ENCODE measurements at places on chromosomes 7 and 10.

DNA sequence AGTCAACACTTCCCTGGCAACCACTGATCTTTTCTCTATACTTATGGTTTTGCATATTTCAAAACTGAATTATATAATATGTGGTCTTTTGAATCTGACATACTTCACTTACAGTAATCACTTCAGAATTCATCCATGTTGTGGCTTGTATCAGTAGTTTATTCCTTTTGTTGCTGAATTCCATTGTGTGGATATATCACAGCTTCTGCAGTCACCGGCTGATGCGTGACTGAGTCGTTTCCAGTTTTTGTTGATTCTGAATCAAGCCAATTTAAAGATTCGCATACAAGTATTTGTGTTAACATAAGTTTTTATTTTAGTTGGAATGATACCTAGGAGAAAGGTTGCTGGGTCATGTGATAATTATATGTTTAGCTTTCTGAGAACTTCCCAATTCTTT is 672.5 kb upstream of the ANKRD30A start:
- no peak for DNase-seq

DNA sequence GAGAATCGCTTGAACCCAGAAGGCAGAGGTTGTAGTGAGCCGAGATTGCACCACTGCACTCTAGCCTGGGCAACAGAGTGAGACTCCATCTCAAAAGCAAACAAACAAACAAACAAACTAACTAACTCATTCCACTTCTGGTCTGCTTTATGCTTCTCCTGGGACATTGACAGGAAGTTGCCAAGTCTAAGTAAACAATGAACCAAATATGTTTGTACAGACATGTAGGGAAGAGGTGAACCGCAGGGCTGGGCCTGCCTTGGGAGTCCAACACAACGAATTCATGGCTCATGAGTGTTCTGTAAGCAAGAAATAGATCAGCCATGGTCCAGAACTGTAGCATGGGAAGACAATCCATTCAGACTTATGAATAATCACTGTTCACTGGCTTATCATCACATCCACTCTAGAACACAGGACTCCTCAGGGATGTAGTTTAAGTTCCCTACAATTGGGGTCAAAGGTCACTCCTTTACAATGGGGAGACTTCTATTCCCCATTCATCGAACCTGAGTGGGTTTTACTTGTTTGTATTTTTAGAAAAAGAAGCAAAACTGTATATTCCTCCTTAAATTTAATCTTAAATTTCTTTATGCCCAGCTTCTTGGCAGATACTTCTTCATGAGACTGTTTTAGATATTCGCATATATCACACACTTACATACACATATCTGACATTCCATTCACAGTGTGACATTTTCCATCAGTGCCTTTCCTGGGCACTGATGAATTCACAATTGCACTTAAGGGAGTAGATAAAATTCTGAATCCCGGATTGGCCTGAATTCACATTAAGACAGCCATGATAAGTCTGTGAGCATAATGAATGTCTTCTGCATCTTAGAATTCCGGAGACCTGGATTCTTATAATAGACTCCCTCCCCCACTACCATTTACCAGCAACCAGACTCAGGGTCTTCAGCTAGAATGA is 159.1 kb upstream of the EEPD1 start:
- DNase-seq, result no peak

DNA sequence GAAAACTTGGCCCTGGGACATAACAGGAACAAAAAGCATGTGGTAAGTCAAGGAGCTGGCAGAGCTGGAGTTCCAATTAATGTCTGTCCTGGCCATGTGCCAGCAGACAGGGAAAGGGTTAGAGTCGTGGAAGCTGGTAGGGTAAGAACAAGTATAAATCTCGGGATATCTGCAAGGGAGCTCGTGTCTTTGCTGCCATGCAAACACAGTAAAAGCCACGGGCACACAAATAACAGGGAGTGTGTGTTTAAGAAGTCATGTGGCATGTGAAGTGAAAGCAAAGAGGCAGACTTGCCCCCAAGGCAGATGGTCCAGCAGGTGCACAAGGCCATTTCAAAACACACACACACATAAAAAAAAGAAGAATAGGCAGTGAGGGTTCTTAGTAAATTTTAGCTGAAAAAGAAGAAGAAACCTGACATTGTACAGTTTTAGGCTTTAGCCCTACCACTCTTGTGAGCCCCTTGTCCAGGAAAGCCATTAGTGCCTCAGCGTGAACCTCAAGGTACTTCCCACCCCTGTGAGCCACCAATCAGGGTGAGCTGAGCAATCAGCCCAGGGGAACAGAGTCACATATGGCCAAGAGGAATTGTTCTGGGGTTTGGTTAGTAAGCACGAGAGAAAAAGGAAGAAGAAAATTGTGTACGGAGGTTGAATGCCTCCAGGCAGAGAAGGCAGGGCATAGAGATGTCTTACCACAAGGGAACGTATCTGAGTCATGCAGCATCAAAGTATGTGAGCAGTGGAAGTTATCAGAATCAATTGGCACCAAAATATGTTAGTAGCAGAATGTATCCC is 32.8 kb upstream of the ARHGAP12 start:
- no peak for DNase-seq

GRCh38 chr7:67823345-67823744 is 826.7 kb downstream of the TYW1 start:
- DNase-seq, result no peak
